ENCODE measurements at places on chromosomes 5 and 9. TPM values are rescaled to one million over a fixed set of nuclear protein-coding genes. Genes with fewer than 3 reads are reported as not detected.

The FLT4 gene
- total RNA-seq: 2.9 TPM

The OTP gene
- not detected for total RNA-seq

GRCh38 chr9:94577571-94577970 is 16.1 kb downstream of the FBP2 start:
- H3K27ac ChIP-seq: no peak overlapping the region
- H3K4me1 ChIP-seq: peaks cover 4% of the 10 kb centered on the region
- peak; percentile 36 for DNase-seq
- no peaks in the 10 kb centered on the region for H3K36me3 ChIP-seq
- H3K27me3 ChIP-seq: no peaks in the 10 kb centered on the region

DNA sequence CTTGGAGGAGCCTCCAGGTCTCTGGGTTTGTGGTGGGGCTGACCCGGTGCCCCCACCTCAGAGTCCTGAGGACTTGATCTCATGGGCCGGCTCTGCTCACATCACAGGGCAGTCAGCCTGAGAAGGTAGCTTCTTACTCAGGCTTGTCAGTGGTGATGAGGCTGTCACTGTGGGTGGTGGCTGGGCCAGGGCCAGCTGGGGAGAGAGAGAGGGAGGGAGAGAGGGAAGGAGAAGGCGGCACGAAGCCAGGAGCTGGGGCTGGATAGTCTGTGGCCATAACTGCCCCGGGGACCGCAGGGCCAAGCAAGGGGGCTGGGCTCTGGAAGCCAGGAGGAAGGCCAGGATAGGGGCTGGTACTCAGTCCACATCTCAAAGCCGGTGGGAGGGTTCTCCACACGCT is 6.5 kb downstream of the NTNG2 start:
- no peak for DNase-seq
- H3K4me3 ChIP-seq: no peak overlapping the region
- no peak overlapping the region for H3K27ac ChIP-seq
- no peaks in the 10 kb centered on the region for H3K36me3 ChIP-seq

GRCh38 chr5:64180661-64181343 is 15.2 kb downstream of the RNF180 start:
- H3K4me3 ChIP-seq: no peak overlapping the region
- H3K36me3 ChIP-seq: no peaks in the 10 kb centered on the region
- no peaks in the 10 kb centered on the region for H3K27me3 ChIP-seq
- no peak for DNase-seq
- H3K4me1 ChIP-seq: no peaks in the 10 kb centered on the region

Measured in prostate gland (tissue), 2 donors.